Cerebellum (tissue), 4 donors: ENCODE measurements at places on chromosomes 4 and X. TPM values are rescaled to one million over a fixed set of nuclear protein-coding genes. Genes with fewer than 3 reads are reported as not detected.
A peak's percentile ranks its signal among the peaks of the same experiment; 100 is the strongest.

DNA sequence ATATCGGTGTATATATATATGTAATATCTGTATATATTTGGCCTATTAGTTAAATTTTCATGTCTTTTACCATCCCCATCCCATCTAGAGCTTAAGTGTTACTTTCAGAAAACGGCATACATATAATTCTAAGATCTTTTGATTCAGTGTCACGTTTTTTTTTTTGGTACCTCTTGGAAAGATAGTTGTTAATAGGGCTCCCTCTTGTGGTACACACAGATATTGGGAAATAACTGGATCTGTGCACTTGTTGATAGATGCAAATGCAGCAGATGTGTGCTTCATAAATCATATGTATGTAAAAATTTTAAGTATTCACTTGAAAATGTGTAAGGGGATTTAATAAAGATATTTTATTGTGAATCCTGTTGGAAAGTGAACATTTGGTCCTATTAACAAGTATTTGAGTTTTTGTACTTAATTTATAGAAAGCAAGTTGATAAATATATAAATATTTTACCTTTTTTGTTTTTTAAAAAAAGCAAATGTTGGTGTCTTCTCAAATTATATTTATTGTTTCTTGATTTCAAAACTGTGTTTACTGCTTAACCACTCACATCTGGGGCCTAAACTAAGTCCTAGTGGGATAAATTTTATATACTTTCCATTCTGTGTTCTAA, 74.7 kb downstream of the PAQR3 start:
- peak; percentile 30 for DNase-seq

GRCh38 chr4:8258552-8259212, 10.9 kb upstream of the HTRA3 start:
- no peak for DNase-seq

- no peak for DNase-seq
Observed at GRCh38 chrX:134631426-134632346, 26.6 kb downstream of the PLAC1 start.

DNA sequence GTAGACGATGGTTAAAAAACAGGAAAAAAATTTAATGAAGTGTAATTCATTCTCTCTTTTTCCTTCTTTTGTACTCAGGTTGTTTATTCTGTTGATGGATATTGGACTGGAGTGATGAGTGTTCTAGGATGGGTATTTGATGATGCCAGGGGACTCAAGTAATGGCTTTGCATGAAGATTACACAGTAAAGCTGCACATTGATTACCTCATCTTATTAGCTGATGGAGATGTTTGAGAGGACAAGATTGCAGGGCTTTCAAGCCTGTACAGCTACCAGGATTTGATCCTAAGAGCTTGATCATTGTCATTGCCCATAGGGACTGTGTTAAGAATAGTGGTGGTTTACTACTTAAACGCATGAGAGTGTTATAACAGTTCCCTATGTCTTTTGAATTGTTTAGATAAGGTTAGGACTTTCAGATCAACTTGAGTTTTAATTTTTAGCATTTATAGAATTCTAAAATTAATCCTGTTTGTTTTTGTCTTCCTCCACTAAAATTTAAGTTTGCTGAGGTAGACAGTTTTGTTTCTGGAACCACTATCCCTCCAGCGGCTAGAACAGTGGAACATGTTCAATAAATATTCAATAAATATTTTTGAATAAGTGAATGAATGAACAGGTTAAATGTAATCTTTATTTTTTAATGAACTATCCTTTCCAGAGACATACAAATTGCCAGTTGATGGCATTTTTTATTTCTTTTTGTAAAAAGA, 58.2 kb downstream of the GAB1 start:
- DNase-seq: no peak

DNA sequence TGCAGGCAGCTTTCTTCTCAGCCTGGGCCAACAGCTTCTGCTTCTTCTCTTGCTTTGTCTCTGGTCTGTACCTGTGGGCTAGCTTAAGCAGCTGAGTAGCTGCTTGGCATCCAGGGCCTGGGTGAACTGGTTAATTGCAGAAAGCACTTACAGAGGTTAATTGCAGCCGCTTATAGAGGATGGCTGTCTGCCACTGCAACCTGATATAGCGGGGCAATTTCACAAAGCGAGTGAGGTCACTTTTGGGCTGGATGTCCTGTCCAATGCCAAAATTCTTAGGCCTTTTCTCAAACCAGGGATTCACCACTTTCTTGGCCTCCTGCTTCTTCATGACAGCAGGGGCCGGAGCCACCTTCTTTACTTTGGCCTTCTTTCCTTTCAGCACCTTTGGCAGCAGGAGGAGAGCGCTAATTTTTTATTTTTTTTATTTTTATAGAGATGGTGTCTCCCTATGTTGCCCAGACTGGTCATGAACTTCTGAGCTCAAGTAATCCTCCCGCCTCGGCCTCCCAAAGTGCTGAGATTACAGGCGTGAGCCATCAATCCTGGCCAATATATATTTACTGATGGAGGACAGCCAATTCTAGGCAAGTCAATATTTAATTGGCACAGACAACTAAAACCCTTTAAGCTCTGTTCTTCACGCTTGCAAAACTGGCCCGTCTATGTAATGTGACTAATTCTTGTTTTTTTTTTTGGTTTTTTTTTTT, 61.0 kb downstream of the ENOPH1 start:
- no peak for DNase-seq

DNA sequence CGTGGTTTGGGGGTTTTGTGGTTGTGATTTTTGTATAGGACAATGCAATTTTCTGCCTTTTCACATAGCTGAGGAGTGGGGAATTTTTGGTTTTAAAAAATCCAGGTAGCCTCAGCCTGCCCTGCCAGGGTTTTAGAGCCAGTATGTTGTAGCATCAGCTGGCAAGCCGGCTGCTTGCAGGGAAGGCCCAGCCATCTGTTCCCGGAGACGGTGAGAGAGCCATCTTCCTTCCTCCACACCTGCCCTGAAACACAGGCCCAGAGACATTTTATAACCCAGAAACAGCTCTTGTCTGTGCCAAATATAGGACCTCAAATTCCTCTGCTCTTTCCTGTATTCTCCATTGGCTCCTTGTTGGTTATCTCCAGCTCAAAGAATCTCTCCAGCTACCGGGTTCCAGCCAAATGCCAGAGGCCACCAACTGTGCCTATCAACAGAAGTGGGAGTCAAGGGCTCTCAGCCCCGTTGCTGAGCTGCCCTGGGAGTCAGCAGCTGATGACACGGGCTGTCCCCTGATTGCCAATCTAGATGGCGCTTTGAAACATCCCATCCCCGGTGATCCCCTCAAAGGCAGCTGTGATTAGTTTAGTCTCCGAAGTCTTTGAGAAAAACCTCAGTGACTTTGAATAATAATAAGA, 595.2 kb downstream of the MID1IP1 start:
- peak; percentile 57 for DNase-seq

DNA sequence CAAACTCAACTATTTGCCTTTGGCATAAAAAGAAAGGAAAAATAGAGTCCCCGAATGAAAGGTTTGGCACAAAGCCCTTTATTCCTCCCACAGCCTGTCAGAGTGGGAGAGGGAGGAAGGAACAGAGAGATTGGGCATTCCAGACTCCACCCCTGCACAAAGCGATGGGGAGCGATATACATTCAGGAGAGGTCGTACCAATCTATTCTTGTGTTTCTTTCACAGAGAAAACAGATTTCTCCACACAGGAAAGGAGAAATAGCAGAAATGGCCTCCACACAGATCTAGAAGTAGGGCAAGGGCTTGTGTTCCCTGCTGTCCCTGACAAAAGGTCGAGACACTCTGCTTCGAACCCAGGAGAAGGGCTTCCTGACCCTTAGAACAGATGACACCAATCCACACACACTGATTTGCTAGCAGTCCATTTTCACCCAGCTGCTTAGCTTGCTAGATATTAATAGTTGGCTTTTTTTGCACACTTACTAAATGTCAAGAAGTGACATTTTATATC, 197.4 kb downstream of the MAML3 start:
- peak; percentile 41 for DNase-seq

DNA sequence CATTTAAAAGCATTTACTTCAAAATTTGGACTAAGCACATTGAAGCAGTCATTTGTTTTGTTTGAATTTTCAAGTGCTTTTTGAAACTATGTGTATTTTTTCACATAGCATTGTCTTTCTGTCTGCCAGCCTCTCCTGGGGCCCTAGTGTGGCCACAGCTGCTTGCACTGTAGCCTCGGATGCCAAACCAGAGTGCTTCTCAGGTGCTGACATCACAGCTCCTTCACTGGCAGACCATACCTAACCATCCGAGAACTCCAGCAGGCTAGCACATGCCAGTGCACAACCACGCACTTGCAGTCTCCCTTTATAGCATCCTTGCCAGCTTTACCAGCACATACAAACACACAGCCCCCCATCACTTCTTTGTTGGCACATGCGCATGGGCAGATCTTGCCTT, 1019.7 kb downstream of the STPG2 start:
- no peak for DNase-seq

GRCh38 chr4:12658146-12658545, 826.0 kb downstream of the RAB28 start:
- no peak for DNase-seq

DNA sequence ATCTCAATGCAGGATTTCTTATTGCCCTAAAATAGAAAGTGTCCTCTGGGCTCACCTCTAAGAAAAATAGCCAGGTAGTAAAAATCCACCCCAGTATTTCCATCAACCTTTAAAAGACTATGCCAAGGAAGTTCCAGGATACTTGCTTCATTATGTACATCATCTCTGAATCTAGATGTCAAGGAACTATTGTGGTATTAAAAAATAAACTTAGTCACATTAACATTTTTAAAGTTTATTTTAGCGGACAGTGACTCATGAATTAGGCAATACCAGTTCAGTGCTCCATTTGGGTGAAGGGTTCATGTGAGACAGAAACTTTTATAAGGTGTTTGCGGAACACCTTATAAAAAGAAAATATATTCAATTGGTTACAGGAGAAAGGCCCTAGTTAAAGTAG, 209.2 kb downstream of the ADAM29 start:
- DNase-seq: no peak

DNA sequence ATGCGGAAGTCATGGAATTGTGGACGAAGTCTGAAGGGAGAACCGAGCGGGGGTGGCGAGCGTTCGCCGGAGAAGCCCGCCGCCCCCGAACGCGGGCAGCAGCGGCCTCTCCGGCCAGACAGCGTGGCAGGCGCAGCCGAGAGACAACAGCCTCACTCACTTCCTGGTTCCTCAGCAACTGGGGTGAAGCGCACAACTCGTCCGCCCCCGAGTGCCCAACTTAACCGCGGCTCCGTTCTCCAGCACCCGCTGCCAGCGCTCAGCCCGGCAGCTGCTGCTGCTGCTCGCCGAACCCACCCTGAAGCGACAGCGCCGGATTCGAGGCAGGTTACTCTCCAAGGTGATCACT, 68.0 kb downstream of the NOCT start:
- DNase-seq: peak; percentile 51

DNA sequence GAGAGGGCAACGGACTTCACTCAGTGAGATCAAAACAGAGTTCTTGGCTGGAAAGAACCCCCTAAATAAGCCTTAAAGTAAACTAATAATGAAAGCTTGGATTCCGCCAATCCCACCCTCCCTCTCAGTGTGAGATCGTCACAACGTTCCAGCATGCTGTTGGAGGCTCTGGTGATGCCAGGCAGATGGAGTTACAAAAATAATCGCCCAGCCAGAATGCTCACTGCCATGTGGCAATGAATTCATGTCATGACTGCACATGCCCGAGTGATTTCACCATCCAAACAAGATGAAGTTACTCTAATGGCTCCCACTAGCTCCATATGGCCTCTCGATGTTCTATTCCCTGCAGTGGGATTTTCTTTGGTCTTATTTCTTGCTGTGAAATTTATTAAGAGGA, 248.0 kb downstream of the SPATA18 start:
- peak; percentile 77 for DNase-seq

Gene GIMD1
- total RNA-seq: not detected

Gene REPS2
- total RNA-seq: 16.2 TPM

Gene CYTL1
- total RNA-seq: 0.91 TPM

Gene SASH3
- total RNA-seq: 1.8 TPM
